ENCODE measurements at places on chromosomes 16 and 17.
A peak's percentile ranks its signal among the peaks of the same experiment; 100 is the strongest.

DNA sequence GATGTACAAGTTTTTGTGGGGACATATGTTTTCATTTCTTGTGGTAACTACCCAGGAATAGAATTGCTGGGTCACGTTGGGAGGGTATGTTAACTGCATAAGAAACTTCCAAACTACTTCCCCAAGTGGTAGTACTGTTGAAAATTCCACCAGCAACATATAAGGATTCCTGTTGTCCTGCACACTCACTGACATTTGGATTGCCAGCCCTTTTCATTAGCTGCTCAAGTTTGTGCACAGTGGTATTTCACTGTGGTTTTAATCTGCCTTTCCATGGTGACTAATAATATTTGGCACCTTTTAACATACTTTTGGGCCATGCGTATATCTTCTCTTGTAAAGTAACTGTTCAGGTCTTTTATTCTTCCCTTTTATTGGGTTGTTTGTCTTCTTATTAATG, 103.3 kb downstream of the GNAO1 start:
- DNase-seq = no peak

DNA sequence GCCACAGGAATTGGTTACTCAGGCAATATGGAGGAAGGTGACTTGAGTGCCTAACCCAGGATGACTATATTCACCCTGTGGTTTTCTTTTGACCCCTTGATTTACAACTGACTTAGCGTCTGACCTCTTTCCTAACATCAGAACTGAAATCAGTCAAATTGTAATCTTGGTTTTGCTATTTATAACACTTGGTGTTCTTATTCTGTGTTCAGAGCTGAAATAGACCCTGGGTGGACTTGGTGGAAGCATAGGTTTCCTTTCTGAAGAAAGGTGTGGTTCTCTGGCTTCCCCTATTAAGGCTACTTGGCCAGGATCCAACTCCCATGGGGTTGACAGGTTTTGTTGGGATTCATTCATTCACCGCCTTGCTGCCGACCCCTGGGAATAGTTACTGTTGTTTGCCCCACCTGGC, 80.8 kb downstream of the CLEC16A start:
- no peak for DNase-seq

DNA sequence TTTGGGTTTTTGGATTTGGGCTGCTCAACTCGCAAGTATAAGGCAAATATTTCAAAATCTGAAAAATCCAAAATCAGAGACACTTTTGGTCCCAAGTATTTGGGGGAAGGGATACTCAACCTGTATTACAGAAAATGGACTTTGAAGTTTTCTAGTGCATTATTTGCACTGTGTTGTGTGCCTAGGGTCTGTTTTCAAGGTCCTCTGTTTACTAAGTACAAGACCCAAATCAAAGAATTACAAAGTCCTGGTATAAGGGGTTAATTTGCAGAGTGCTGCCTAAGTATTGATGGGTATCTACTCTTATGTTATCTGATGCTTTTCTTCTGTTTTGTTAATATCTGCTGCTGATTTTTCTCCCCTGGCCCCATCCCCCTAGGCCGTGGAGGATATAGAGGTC, 25.0 kb downstream of the HEATR9 start:
- DNase-seq = no peak

- DNase-seq = no peak
These were observed 30.5 kb downstream of the SMIM36 start for GRCh38 chr17:55480631-55481315.

GRCh38 chr16:65285128-65286048, 163.5 kb upstream of the CDH11 start:
- no peak for DNase-seq

DNA sequence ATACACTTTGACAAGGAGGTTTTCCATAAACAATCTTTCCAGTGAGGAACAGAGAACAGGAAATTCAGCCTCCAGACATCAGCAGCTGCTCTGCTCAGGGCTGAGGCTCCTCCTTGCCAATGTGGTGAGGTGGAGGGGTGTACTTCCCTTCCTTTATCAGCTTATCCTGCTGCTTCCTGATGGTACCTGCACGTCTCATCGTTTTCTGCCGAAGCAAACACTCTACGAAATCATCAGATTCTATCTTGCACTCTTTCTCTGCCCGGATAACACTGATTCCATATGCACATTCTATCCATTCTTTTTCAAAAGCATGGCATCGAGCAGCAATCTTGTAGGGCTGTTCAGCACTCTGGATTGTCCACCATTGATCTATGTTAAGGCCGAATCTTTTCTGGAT, 15.4 kb upstream of the SEZ6 start:
- no peak for DNase-seq

GRCh38 chr17:61478790-61479492, 26.7 kb downstream of the TBX4 start:
- DNase-seq = no peak

GRCh38 chr16:50303605-50304466, 37.5 kb downstream of the ADCY7 start:
- no peak for DNase-seq

GRCh38 chr16:79191933-79192332, 408.6 kb downstream of the MAF start:
- no peak for DNase-seq

DNA sequence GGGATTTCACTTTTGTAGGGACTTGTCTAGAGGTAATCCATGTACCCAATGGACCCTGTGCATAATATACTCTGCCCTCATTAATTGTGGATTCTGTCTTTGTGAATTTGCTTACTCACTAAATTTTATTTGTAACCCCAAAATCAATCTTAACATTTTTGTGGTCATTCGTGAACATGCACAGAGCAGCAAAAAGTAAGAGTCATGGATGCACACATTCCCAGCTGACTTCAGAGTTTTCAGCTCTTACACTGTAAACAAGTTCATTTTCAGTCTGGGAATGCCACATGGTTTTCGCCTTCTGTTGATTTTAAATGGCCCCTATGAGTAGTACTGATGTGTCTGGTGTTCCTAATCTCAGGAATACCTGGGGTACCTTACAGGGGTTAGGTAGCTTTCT, 24.3 kb downstream of the TAC4 start:
- DNase-seq = no peak

GRCh38 chr16:17343728-17344127, 127.0 kb downstream of the XYLT1 start:
- DNase-seq = no peak

GRCh38 chr17:82055023-82055964, 3.6 kb downstream of the GPS1 start:
- DNase-seq = no peak

DNA sequence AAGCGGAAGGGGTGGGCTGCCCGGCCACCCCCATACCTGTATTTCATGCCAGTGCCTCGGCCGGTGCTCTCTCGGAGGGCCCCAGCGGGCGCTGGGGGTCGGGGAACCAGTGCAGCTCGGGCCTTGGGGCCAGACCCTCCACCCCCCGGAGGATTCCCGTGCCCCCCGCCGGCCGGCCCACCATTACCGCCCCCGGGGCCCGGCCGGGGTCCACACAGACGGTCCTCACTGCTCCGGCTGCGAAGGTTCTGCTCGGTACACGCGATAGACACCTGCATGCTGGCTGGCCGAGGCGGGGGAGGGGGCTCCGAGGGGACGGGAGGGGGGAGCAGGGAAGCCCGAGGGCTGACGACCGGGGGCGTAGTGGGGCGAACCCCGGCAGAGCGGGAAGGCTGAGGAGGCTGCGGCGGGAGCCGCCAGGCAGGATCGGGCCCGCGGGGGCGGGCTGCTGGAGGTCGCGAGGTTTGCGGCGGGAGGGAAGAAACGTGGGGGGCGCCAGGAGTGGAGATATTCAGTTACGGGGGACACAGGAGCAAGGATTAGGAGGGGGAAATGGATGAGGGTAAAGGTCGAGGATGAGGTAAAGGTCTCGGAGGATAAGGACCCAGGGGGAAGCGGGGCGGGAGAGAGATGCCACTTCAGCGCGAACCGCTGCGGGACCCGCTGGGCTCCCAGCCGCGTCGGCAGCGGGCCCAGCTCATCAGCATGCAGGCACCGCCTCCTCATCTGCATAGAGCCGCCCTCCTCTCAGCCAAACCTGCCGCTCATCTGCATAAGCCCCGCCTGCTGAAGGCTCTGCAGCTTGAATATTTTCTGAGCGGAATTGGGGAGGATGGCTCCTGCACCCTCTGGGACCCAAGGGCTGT, at the start of gene KCNAB3:
Gene KCNAB3, minus strand, starts transcription at position 699 of the 866 bp plus-strand sequence. Its CDS starts 421 bp downstream, at position 278.
- DNase-seq = peak; percentile 26

DNA sequence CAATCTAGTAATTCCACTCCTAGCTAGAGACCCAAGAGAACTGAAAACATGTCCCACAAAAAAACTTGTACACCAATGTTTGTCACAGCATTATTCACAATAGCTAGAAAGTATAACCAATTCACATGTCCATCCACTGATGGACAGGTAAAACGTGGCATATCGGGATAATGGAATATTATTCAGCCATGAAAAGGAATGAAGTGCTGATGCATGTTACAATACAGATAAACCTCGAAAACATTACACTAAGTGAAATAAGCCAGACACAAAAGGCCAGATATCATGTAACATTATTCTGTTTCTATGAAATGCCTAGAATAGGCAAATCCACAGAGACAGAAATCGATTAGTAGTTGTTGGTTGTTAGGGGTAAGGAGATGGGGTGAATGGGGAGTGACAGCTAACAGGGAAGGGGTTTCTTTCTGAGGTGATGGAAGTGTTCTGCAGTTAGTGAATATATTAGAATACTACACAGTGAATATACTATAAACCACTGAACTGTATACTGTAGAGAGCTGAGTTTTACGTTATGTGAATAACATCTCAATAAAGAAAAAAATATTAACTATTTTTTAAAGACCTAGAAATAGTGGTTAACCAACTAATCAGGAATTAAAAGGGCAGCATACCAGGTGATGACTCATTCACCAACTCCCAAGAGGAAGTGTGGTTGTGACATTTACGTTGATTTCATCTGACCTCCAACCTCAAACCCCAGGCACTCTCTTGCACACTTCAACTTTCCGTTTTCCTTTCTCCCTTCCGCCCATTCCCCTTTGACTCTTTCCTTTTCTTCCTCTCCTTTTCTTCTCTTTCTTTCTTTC, 48.6 kb downstream of the GAS7 start:
- DNase-seq = no peak

- no peak for DNase-seq
These were observed 1023.4 kb downstream of the CDH11 start for GRCh38 chr16:64098451-64098850.

GRCh38 chr17:81260171-81260570, 21.1 kb downstream of the NDUFAF8 start:
- no peak for DNase-seq

DNA sequence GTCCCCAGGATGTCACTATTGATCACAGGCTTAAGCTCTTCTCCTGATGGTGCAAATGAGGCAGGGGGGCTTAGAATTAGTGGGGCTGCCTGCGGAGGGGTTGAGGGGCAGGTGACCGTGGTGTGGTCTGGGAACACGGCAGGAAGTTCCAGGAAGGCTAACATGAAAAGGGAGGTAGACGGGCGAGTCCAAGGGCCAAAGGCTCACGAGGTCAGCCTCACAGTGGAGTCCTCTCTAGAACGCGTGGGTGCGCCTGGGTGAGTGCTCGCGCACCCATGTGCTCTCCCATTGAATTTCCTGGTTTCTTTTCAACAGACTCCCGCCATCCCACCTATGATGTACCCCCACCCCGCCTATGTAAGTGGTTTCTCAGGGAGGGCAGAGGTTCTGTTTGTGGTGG, 15.2 kb downstream of the LGALS9 start:
- DNase-seq = no peak

DNA sequence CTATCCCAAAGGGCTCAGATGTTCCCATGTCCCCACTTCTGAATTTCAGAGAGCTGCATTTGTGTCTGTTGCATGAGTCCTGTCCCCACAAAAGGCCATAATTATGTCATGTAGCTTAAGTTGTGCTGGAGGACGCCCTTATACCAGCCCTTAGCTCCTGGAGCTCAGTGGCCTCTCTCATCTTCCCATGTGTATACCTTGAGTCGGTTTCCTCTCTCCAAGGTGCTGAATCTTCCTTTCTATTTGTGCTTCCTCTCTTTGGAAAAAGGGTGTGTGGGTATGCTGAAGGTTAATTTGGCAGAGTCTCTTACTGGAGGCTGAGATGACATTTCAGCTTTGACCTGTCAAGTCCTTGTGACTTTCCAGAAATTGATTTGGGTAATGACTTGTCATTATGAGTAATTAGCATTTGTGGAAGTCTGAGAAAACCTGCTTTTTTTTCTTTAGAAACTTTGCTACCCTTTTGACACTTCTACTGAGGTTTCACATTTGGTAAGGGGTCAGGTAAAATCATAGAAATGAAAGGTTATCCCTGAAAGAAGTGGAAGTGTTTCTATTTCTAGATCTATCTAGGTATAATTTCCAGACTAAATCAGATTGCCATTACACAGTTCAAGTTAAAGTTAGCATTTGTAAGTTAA, 185.4 kb downstream of the ABCC12 start:
- DNase-seq = no peak

- DNase-seq = no peak
These were observed 543.7 kb upstream of the CDH11 start for GRCh38 chr16:65665586-65665985.

GRCh38 chr17:39562395-39562794, 45.3 kb downstream of the NEUROD2 start:
- DNase-seq = no peak

DNA sequence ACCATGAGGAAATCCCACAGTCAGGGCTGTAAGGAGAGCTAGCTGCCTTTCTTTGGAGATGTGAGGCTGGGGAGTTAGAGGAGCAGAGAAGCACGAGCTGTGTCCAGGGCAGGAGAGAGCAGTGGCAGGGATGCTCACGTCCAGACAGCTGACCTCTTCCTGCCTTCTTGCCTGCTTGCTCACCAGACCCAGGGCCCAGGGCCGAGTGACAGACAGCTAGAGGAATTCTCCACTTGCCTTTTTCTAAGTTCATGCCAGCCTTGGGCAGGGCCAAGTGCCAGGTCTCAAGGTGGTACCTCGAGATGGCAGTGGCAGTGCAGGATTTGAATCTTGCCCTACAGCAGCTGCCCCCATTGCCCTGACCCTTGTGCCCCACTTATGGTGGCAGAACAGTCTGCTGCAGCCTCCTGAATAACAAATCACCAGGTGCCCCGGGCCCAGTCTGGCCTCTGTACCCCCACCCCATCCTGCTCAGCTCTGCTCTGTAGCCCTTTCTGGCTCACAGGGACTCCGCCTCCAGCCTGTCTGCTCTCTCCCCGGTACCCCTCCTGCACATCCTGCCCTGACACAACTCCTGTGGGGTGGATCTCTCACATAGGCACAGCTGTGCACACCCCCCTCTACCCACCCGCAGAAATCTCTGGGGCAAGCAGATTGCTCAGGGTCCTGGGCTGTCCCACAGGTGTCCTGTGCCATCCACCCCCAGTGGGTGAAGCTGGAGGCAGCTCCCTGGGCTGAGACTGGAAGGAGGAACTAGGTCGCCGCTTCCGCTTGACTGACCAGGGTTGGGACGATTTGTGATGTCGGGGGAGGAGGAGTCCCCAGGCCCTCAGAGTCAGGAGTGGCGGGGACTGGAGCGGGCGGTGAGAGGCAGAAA, 25.9 kb downstream of the GRIN2C start:
- DNase-seq = no peak

Measured in activated CD4-positive, alpha-beta T cell treated with anti-CD3 and anti-CD28 coated beads for 24 hours (primary cell).